ENCODE measurements at places on chromosomes 4 and X.

DNA sequence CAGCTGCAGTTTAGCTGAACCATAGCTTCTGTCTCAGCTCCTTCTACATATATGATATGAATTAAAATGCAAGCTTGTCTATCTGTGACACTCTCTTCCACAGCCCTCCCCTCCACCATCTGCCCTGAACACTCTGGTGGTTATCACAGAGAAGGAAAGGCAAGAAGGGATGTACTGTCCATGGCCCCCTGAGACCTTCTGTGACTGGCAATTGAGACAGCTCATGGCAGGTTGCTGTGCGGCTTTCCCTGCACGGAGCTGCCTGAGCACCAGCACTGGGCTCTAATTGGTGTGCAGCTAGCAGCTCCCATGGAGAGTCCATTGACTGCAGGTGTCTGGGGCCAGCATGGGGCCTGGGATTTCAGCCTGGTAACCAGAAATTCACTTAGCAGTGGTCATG is 109.8 kb upstream of the ANXA3 start:
- no peak for DNase-seq

DNA sequence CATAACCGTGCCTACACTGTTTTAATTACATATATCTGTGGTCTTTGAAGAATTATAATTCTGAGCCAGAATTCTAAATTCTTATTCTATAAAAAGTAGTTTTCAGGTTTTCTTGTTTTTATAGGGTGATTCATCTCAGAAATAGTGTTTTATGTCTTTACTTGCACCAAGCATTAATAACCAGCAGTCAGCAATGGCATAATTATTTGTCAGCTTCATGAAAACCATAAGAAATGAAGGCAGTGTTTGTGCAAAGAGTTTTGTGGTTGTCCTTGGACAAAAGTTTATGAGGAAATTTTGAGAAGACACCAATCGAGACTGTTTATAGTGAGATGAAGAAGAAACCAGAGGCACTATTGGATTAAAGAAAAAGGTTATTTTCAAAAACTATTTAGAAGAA is 37.2 kb downstream of the EDNRA start:
- no peak for DNase-seq

- no peak for DNase-seq
Measured at GRCh38 chr4:74873545-74874301, 59.2 kb upstream of the PARM1 start.

- no peak for DNase-seq
Measured at GRCh38 chrX:139783959-139784358, 76.0 kb upstream of the MCF2 start.

GRCh38 chrX:85115252-85115651 is 111.6 kb downstream of the APOOL start:
- DNase-seq: no peak

DNA sequence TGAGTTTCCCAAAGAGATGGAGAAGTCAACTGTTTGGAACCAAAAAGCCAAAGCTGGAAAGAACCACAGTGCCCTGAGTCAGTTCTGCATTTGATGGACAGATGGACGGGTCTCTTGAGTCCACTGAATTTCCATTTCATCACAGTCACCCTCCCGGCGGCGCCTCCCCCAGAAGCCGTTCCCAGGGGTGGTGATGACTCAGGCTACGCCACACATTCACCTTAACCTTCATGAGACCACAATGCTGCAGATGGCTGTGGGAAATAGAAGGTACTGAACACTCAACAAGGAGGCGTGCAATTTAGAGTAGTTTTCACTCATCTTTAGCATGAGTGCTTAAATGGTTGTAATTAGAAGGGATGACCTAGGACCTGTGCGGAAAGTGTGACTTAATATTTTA is 61.3 kb downstream of the STOX2 start:
- no peak for DNase-seq

- no peak for DNase-seq
Measured at GRCh38 chr4:150821641-150822040, 193.4 kb downstream of the LRBA start.

DNA sequence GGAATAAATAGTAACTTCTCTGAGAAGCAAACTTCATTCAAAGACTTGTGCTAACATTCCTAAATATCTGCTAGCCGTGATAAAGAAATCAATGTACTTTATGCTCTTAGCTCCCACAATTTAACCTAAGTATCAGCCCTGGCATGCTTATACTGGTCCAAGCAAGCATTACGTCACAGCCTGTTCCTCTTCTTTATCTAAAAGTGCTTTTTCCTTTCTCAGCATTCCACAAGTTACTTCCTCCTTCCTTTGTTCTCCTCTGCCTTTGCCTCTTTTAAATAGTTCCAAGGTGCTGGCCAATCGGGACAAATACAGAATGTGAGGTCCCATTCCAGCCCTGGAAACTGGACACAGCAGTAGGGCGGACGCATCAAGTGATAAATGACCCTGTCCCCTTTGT is 249.6 kb downstream of the DHRSX start:
- no peak for DNase-seq

- DNase-seq: no peak
Measured at GRCh38 chr4:153433754-153434105, 32.4 kb upstream of the TMEM131L start.

- no peak for DNase-seq
Measured at GRCh38 chr4:118265312-118266144, 87.3 kb downstream of the PRSS12 start.

GRCh38 chr4:128512767-128513322 is 225.2 kb upstream of the PGRMC2 start:
- DNase-seq: no peak

GRCh38 chr4:108272561-108272960 is 103.8 kb upstream of the LEF1 start:
- DNase-seq: no peak

DNA sequence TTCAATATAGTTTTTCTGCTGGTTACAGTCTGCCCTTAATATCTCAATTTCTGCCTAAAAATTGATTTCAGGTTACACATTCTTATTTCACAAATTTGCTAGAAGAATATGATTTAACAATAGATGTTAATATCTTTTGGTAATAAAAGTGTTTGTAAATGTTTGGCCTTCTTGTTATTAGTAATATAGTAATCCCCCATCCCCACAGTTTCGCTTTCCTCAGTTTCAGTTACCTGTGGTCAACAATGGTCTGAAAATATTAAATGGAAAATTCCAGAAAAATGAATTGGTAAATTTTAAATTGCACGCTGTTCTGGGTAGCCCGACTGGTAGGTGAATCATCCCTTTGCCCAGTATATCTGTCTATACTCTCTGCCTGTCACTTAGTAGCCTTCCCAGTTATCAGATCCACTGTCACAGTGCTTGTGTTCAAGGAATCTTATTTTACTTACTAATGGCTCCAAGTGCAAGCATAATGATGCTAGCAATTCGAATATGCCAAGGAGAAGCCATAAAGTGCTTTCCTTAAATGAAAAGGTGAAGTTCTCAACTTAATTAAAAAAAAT is 3.5 kb upstream of the BMP2K start:
- no peak for DNase-seq

GRCh38 chrX:106144755-106145639 is 23.1 kb upstream of the PWWP3B start:
- DNase-seq: no peak

DNA sequence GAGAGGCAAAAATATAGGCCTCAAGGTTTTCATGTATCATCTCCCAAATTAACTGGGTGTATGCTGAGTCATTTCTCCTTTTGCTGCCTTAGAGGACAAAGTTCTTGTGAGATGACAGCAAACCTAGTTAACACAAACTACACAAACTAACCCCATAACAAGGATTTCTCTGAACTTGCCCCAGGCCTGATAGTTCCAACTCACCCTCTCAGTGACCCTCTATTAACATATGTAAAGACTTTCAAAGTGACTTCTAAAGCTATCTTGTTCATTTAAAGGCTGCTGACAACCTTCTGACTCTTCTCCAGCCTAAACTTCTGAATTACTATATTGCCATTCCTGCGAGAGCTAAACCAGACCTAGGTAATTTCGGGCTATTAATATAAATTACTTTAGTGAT is 43.2 kb upstream of the CCDC149 start:
- DNase-seq: no peak

GRCh38 chrX:131633285-131633917 is 89.5 kb downstream of the OR13H1 start:
- DNase-seq: no peak

DNA sequence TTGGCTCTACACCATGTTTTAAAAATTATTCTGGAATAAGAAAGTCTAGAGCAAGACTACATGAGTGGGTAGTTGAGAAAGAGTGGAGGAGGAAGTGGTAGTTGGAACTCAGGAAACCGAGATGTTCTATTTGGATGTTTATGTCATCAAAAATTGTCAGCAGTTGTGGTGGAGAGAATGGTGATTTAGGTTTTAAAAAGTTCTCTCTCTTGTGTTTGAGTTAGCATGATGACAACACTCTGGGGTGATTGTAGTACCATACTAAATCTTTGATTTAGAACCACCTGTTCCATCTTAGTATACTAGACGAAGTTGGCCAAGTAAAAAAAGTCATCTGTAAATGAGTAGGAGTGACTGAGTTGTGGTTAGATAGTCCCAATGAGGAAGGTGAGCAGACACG is 40.7 kb downstream of the KLHL2 start:
- no peak for DNase-seq

GRCh38 chrX:49212861-49213260 is 12.9 kb upstream of the SYP start:
- no peak for DNase-seq

GRCh38 chr4:118716304-118716703 is 31.1 kb downstream of the METTL14 start:
- DNase-seq: no peak

- no peak for DNase-seq
Measured at GRCh38 chr4:152138451-152138850, 377.6 kb upstream of the GATB start.

DNA sequence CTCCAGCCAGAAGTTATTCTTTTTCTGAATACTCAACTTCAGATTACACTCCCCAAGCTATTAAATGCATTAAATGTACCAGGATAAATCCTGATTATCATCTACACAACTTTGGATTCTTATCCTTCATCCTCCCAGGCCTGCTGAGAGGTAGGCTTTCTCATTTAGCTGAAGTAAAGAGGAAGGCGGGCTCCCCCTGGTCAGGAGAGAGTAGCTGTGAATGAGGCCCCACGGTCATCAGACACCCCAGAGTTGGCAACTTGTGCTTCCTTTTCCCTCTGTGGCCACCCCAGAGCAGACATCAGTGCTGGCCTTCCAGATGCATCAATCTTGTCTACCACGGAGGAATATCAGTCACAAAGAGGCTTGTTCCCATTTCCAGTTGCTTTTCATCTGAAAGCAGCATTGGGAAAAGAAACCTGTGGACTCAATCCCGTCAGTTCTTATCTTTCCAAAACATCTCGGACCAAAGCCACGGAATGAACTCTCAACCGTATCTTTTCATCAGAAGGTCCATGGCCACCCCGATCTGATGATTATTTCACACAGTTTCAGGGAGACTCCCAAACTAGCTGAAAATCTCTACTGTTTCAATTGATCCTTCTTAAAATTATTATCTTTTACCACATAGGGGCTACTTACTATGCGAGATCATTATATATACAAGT is 79.2 kb downstream of the FBXO8 start:
- no peak for DNase-seq

DNA sequence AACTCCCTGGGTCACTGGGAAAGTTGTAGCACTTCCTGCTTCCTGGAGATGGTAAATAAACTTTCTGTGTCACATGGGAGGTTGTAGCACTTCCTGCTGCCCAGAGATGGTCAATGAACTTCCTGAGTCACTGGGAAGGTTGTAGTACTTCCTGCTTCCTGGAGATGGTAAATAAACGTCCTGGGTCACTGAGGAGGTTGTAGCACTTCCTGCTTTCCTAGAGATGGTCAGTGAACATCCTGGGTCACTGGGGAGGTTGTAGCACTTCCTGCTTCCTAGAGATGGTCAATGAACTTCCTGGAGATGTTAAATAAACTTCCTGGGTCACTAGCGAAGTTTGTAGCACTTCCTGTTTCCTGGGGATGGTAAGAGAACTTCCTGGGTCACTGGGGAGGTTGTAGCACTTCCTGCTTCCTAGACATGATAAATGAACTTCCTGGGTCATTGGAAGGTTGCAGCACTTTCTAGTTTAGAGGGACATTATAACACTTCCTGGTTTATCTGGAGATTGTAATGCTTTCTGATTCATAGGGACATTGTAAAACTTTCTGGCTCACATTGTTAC is 62.3 kb upstream of the CD99 start:
- no peak for DNase-seq

DNA sequence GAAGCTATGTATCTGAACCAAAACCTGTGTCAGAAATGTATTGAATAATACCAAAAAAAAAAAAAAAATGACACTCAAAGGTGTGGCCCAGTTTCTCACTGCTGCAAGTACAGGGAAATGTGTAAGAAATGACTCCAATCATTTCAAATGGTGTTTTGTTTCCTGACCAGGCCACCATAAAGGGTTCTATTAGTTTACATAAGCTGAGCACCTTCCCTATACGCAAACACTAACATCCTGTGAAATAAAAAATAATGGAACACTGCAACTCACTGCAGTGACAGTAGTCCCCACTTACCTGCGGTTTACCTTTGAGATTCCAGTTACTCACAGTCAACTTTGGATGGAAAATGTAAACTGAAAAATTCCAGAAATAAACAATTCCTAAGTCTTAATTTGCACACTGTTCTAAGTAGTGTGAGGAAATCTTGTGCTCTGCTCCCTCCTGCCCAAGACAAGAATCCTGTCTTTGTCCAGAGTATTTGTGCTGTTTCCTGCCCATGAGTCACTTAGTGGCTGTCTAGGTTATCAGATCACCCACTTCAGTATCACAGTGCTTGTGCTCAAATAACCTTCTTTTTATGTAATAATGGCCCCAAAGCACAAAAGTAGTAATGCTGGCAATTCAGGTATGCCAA is 265.3 kb downstream of the RCHY1 start:
- no peak for DNase-seq

GRCh38 chr4:111267786-111268185 is 644.9 kb upstream of the PITX2 start:
- no peak for DNase-seq

GRCh38 chrX:126165721-126166461 is at the start of gene DCAF12L2:
TSS of gene DCAF12L2 (minus strand) at chrX:126166289. CDS start at chrX:126165924, 365 bp downstream.
- no peak for DNase-seq

GRCh38 chr4:24763631-24764297 is 31.6 kb upstream of the SOD3 start:
- DNase-seq: no peak

GRCh38 chrX:135984791-135985156 is 461 bp upstream of the SLC9A6 start:
- DNase-seq: no peak

DNA sequence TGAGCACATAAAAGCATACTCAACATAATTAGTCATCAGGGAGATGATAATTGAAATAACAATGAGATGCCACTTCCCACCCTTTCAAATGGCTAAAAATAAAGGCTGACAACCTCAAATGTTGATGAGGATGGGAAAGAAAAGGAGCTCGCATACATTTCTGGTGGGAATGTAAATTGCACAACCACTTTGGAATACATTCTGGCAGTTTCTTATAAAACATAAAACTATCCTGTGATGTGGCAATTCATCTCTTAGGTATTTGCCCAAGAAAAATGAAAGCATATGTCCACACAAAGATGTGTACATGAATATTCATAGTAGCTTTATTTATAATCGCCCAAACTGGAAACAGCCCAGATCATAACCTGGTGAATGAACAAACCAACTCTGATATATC is 687 bp upstream of the ZNF275 start:
- no peak for DNase-seq
